Keratinocyte (primary cell): ENCODE measurements at places on chromosomes 13 and 19. TPM values are rescaled to one million over a fixed set of nuclear protein-coding genes. Genes with fewer than 3 reads are reported as not detected.

Gene RETN
- polyA plus RNA-seq = not detected in 3 replicates

Gene ZNF442
- 0.53 to 0.89 TPM (median 0.70 TPM) in 3 replicates for polyA plus RNA-seq

Gene FXYD1
- 0.14 to 0.23 TPM (median 0.19 TPM) in 3 replicates for polyA plus RNA-seq

Gene IGFL4
- 0.01 TPM in 1 of 3 replicates, not detected in the others for polyA plus RNA-seq

Gene LIM2
- polyA plus RNA-seq = not detected in 3 replicates

Gene KASH5
- polyA plus RNA-seq = not detected in 3 replicates

Gene PNMA8B
- 0.01 TPM in 1 of 3 replicates, not detected in the others for polyA plus RNA-seq

Gene ZNF723
- not detected in 3 replicates for polyA plus RNA-seq

Gene ARHGAP35
- 14.3 to 21.7 TPM (median 19.5 TPM) in 3 replicates for polyA plus RNA-seq

Gene ZNF578
- polyA plus RNA-seq = 0.44 to 1.1 TPM (median 0.79 TPM) in 3 replicates

Gene CEACAM19
- 2.4 to 7.1 TPM (median 3.7 TPM) in 3 replicates for polyA plus RNA-seq

Gene ZNF682
- 2.0 to 6.1 TPM (median 6.0 TPM) in 3 replicates for polyA plus RNA-seq

Gene ERICH4
- polyA plus RNA-seq = not detected in 3 replicates

DNA sequence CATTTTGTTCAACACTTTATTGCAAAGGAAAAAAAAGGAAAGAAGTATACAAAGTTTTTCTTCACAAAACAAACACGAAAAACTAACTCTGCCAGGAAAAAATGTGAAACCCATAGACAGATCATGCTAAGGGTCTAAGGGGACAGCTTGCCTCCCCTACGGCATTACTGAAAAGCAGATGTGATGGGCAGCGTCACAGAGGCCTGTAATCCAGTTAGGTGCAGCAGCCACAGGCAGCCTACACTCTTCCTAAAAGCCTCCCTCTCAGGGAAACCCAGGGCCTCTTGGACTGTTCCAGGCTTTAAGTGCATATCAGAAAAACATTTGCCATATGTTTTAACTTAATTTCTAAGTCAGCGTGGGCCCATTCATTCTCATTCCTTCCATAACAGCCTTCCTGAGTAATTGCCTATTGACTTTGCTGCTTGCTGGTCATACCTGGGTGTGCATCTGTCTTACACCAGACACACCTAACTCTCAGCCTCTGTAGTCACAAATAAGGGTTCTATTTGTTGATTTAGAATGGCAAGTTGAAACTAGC, 135.7 kb upstream of the SERP2 start:
- DNase-seq = peak; percentile 25

DNA sequence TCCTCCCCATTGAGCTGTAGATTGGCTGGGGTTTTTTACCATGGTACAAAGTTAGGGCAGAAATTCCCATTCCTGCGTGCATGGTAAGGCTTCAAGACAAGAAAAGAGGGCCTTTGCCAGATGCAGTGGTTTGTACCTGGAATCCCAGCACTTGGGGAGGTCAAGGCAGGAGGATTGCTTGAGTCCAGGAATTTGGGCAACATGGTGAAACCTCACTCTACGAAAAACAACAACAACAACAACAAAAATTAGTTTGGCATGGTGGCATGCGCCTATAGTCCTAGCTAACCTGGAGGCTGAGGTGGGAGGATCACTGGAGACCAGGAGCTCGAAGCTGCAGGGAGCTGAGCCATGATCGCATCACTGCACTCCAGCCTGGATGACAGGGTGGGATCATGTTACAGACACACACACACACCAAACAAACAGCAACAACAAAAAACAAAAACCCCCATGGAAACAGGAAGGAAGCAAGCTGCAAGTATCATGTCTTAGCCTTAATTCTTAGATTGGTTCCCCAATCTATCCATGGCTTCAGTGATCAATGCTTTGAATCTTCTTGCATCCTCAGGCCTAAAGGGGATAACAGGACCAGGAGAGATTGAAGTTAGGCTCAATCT, 5.5 kb upstream of the WTIP start:
- no peak for DNase-seq

- no peak for DNase-seq
These were observed 13.9 kb downstream of the TINCR start for GRCh38 chr19:5553892-5554291.

DNA sequence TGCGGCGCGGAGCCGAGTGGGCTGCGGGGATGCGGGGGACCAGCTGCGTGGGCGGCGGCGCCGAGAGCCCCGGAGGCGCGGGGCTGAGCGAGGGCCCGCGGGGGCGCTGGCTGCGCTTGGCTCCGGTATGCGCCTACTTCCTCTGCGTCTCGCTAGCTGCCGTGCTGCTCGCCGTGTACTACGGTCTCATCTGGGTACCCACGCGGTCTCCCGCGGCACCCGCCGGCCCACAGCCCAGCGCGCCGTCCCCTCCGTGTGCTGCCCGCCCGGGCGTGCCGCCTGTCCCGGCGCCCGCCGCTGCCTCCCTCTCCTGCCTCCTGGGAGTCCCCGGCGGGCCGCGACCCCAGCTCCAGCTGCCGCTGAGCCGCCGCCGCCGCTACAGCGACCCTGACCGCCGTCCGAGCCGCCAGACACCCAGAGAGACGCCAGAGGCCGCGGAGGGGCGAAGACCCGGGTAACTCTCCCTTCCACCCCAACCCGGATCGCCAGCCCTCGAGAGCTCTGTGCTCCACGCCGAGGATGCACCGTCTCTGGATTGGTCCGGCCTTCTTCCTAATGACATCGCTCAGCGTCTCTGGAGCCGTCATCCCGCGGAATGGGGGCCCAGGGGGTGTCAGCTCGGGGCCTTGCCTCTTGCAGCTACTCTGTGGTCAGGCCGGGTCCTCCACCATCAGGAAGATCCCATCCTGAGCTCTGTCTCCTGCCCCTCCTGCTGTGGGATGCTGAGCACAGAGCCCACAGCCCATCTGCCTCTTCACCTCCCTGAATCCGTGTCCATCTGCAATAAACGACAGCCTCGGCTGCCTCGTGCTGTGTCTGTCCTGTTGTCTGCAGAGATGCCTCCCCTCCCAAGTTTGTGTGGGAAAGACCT, 441 bp downstream of the INAFM1 start:
- no peak for DNase-seq

DNA sequence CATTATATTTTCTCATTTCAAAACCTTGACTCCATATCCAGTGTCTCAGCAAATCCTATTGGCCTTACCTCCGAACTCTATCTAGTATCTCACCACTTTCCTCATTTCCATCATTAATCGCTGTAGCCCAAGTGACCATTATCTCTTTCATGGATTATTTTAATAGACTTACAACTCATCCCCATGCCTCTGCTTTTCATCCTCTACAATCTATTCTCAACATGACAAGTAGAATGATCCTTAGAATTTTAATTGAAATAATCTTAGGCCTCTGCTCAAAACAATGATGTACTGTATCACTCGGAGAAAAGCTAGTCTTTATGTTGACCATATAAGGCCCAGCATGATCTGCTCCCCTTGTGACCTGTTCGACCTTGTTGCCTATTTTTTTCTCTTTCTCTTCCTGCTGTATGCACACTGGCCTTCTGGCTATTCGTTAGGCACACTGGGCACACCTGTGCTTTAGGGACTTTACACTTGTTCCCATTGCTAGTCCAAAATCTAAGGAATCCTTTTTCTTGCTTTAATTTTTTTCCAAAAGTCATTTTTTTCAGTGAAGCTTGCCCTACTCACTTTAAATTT, 21.4 kb downstream of the DNAJC15 start:
- DNase-seq = no peak

DNA sequence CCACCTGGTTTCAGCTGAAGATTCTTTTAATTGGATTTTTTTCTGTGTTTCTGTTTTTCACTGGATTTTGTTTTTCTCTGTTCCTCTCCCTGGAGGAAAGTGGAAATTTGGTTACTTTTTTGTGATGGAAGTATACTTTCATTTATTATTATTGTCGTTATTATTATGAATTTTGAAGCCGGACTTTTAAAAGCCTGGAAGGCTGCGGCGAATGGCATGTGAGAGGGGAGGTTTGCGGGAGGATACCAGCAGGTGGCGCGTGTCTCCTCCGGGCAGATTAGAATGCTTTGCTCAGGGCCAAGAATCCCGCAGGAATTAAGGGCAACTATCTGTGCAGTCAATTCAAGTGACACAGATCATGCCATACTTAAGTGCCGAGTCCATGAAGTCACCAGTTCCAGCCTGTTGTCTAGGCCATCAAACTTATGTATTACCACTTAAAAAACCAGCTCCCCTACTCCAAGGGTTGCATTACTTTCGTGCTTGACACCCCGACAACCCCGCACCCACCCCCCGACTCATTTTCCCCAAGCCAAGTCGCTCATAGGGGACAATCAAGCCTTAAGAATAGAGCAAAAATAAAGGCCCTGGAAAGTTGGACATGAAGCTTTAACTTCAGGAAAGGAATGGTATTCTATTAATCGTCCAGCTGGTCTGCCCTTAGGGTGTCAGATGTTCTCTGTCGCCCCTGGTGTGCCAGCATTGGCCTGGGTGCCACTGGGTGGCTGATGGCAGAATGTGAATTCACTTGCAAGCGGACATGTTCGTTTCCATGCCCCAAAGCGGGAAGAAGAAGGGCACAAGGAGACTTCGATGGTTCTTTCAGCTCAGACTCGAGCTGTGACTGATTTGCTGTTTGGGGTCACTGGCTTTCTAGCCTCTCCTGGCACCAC, 1.3 kb upstream of the LRCH1 start:
- DNase-seq = peak; percentile 45

DNA sequence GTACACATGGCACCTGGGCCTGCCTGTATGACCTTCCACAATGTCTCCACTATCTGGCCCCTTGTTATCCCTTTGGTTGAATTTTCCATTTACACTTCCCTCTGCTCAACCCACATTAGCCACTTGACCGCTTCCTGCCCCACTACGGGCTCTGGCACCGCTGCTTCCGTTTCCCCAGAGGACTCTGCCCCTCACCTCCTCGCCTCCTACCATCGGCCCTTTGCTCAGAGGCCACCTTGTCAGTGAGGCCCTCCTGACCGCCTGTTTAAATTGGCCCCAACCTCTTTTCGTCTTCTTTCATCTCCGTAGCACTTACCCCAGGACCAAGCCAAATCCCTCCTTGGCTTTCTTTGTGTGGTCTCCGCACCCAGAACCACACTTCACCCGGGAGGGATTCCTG, 47.4 kb downstream of the SOX1 start:
- DNase-seq = no peak

DNA sequence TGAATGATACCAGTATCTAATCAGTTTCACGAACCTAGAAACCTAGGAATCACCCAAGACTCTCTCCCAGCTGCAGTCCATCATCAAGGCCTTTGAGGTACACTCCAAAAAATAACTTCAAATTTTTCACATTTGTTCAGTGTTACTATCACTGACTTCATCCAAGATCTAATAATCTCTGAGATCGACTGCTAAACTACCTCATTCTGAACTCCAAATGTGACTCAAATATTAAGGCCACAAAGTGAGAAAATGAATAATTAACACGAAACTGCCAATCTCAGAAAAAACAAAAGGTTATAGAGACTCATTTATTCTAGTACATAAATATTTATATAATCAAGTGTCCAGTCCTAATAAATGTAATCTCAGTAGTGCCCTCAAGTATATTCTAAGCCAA, 430.3 kb upstream of the ATXN8OS start:
- no peak for DNase-seq

DNA sequence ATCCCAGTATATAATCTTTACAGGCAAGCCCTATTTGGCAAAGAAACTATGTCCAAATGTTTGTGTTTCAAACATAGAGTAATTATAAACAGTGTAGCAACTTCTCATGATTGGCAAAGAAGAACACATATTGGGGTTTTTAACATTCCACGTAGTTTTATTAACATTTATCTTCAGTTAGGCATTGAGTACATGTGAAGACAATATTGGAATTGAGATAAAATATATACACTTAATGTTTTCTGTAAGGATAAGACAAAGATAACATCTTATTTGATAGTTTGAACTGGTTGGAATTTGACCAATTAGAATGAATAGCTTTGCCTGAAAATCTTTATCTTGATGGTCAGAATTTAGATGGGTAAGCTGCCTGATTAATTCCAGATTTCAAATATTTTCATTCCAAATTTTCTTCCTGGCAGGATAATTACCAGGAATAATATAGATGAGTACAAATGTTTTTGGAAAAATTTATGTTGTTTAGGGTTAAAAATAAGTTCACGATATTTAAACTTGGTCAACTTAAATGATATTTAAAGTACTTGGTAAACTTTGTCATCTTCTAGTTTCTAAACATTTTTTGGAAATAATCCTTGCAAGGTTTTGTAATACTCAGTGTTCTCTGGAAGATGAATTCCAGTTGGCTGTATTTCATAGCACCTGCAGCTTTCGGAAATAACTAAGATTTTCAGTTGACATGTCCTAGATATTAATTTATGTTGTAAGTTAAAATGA, 536.5 kb upstream of the SPRY2 start:
- DNase-seq = no peak

DNA sequence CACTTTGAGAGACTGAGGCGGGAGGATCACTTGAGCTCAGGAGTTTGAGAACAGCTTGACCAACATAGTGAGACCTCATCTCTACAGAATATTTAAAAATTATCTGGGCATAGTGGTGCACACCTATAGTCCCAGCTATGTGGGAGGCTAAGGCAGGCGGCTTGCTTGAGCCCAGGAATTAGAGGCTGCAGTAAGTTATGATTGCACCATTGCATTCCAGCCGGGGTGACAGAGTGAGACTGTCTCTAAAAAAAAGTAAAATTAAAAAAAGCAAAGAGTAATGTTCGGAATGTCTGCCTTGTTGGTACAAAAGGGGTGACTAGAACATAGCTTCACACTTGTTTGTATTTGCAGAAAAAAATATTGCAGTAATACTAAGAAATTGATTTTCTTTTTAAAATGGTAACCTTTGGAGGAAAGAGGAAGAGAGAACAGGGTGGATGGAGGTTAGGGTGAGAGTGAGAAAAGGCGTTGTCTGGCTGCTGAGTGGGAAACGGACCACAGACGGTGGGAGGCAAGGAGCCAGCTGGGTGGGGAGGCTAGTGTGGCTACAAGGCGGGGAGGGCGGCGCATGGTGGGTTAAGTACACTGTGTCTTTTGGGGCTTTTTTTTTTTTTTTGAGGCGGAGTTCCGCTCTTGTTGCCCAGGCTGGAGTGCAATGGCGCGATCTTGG, 10.2 kb downstream of the PPP1R14A start:
- no peak for DNase-seq

DNA sequence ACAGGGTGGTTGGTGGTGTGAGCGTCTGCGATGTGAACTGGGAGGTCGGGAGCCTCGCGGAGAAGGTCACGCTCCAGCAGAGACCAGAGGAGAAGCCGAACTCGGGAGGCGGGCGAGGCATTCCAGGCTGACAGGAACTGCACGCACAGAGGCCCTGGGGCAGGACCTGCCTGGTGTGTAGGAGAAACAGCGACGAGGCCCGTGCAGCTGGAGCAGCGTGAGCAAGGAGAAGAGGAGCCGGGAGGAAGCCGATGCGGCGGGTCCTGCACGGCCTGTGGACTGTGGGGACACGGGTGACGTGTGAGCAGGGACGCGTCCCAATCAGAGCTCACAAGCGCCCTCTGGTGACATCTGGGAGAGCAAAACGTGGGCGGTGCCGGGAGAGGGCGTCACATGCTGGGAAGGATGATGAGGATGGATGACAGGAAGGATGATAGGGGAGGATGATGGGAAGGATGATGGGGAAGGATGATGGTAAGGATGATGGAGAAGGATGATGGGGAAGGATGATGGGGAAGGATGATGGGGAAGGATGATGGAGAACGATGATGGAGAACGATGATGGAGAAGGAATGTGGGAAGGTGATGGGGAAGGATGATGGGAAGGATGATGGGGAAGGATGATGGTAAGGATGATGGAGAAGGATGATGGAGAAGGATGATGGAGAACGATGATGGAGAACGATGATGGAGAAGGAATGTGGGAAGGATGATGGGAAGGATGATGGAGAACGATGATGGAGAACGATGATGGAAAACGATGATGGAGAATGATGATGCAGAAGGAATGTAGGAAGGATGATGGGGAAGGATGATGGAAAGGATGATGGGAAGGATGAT, 16.1 kb upstream of the MADCAM1 start:
- DNase-seq = no peak
